Upper lobe of left lung (tissue), 6 donors: ENCODE measurements at places on chromosomes 3 and 15. TPM values are rescaled to one million over a fixed set of nuclear protein-coding genes. Genes with fewer than 3 reads are reported as not detected.

DNA sequence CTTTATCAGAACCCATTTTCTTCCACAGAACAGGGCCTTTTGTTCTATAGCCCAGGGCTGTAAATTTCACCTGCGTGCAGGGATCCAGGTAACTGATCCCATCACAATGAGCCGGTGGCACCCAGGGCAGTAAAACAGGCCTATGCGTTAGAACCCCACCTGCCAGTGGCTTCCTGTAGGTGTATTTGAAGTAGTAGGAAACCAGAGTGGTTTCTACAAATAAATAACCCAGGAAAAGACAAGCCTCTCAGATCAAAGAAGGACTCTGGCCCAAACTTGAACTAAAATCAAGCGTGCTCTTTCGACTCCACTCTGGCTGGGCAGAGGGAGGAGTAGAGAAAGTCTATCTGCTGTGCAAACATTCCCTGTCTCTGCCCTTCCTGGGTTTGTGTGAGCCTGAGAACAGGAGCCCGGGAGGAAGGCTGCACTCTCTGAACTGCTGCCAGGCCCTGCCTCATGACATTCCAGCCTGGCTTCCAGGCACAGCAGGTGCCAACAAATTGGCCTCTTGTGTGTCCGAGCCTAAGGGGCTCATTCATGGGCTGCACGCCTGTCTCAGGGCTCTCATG is 77.7 kb downstream of the CEMIP start:
- no peak overlapping the region for H3K4me3 ChIP-seq
- peaks cover 24% of the 10 kb centered on the region for H3K4me1 ChIP-seq
- H3K36me3 ChIP-seq, result no peaks in the 10 kb centered on the region
- no peaks in the 10 kb centered on the region for H3K27me3 ChIP-seq

- no peaks in the 10 kb centered on the region for H3K27me3 ChIP-seq
- no peak overlapping the region for H3K4me3 ChIP-seq
- H3K36me3 ChIP-seq, result no peaks in the 10 kb centered on the region
- no peak for DNase-seq
- no peak overlapping the region for H3K27ac ChIP-seq
Measured at GRCh38 chr3:3365716-3366115, 186.2 kb upstream of the CRBN start.

DNA sequence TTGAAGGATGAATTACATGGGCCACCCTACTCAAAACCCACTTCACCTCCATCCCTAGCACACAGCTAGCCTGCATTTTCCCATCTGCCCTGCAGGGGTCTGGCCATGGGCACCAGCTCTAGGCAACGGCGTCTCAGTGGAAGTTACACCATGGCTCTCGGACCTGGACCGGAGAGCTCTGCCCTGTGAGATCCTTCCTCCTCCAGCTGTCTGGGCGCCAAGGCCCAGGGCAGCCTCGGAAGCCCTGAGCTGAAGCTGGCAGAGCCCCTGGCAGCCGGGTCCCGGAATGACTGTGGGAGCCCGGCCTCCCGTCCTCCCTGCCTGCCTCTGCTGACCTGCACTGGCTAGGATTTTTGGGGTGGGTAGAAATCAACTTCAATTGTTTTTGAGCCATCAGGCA is 98.9 kb downstream of the CHSY1 start:
- no peaks in the 10 kb centered on the region for H3K36me3 ChIP-seq
- no peak overlapping the region for H3K4me3 ChIP-seq
- H3K4me1 ChIP-seq, result peaks cover 10% of the 10 kb centered on the region
- no peak for DNase-seq
- H3K27ac ChIP-seq, result no peak overlapping the region
- no peaks in the 10 kb centered on the region for H3K27me3 ChIP-seq

- DNase-seq, result no peak
- H3K4me1 ChIP-seq, result no peaks in the 10 kb centered on the region
- no peaks in the 10 kb centered on the region for H3K36me3 ChIP-seq
- H3K27ac ChIP-seq, result no peak overlapping the region
- H3K27me3 ChIP-seq, result no peaks in the 10 kb centered on the region
- no peak overlapping the region for H3K4me3 ChIP-seq
Measured at GRCh38 chr3:180252683-180253082, 215.9 kb upstream of the PEX5L start.

- H3K27me3 ChIP-seq, result peaks cover 18% of the 10 kb centered on the region
- peak overlapping the region; percentile 41 for H3K4me3 ChIP-seq
- H3K36me3 ChIP-seq, result no peaks in the 10 kb centered on the region
Measured at GRCh38 chr15:40282147-40282868, 556 bp downstream of the ANKRD63 start.

DNA sequence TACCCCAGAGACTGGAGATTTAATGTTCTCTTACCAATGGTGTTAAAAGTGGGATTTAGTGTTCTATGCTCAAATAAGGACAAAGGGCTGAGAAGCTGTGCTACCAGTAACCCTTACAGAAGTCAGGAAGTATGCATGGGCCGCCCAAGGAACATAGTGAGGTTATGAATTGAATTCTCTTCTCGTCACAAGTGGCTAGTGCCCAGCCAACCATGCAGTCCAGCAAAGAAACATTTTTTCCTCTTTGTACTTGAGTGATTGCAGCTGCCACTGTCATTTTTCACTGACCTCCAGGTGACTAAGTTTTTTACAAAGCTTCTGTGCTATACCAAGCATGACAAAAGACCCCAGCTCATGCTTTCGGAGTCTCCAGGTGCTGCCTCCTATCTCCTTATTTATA is 110.6 kb upstream of the DCBLD2 start:
- no peak overlapping the region for H3K27ac ChIP-seq
- H3K36me3 ChIP-seq, result no peaks in the 10 kb centered on the region
- H3K4me3 ChIP-seq, result no peak overlapping the region

DNA sequence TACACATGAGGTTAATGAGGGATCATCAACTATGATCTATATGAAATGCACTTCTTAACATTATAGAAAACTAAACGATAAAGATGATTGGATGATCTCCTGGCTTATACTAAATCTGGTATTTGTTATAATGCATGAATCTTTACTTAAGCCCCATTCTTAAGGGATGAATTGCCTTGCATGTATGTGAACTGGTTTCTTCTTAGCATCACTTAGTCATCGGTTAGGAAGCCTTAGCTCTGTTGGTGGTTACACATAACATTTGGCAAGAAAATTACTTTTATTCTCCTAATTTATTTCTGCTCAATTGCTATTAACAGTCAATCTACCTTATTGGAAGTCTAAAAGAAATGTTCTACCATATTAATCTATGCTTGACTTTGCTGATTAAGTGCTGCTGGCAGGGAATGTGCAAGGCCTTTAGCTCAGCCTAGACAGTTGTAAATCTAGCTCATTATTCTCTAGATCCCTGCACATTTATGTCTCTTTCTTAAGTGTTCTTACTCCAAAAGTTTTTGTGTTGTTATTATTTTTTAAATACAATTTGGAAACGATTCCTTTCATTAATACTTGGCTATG is 356.0 kb downstream of the ZPLD1 start:
- H3K4me3 ChIP-seq, result no peak overlapping the region
- H3K27me3 ChIP-seq, result no peaks in the 10 kb centered on the region
- no peaks in the 10 kb centered on the region for H3K36me3 ChIP-seq
- H3K4me1 ChIP-seq, result no peaks in the 10 kb centered on the region

- no peak for DNase-seq
- no peak overlapping the region for H3K27ac ChIP-seq
- no peaks in the 10 kb centered on the region for H3K27me3 ChIP-seq
- no peak overlapping the region for H3K4me3 ChIP-seq
- no peaks in the 10 kb centered on the region for H3K4me1 ChIP-seq
Measured at GRCh38 chr3:8988791-8989558, 25.7 kb upstream of the RAD18 start.

DNA sequence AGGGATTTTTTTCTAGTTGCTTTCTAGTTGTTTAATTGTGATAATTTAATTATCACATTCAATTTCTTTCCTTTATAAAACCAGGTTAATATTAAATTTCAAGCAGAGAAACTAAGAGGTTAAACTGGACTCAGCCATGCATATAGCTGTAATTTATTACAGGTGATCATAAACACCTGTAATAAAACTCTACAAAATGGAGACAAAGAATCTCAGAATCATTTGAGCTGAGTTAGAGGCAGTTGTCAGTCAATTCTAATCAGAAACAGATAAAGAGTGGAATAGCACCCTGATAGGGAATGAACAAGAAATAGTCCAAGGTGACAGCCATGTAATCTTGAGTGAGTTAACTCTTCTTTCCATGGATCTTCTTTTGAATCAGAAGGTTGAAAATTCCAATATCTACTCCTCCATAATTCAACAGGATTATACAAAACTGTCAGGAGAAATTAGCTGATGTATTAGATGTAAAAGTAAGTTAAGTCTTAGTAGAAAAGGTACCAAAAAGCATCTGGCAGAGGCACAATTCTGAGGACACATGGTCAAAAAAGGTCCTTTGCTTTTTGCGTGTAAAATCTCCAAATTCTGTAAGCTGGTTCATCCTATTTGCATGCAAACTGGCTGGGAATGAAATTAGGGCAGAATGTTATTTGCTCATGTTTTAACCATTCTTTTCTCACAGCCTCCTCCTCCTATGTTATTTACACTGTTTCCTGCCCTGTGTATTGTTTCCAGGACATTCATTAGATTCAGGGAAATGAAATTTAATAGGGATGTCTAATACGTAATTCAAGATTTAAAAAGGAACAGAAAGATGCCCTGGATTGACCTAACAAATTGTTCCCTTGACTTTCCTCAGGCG is 39.4 kb upstream of the B3GNT5 start:
- no peaks in the 10 kb centered on the region for H3K36me3 ChIP-seq
- peaks cover 6% of the 10 kb centered on the region for H3K4me1 ChIP-seq
- H3K27ac ChIP-seq, result no peak overlapping the region

GRCh38 chr3:136353461-136353860 is 103.3 kb downstream of the PCCB start:
- no peak overlapping the region for H3K4me3 ChIP-seq
- H3K27me3 ChIP-seq, result no peaks in the 10 kb centered on the region
- no peak for DNase-seq
- H3K36me3 ChIP-seq, result peaks cover 5% of the 10 kb centered on the region
- H3K4me1 ChIP-seq, result peaks cover 2% of the 10 kb centered on the region

DNA sequence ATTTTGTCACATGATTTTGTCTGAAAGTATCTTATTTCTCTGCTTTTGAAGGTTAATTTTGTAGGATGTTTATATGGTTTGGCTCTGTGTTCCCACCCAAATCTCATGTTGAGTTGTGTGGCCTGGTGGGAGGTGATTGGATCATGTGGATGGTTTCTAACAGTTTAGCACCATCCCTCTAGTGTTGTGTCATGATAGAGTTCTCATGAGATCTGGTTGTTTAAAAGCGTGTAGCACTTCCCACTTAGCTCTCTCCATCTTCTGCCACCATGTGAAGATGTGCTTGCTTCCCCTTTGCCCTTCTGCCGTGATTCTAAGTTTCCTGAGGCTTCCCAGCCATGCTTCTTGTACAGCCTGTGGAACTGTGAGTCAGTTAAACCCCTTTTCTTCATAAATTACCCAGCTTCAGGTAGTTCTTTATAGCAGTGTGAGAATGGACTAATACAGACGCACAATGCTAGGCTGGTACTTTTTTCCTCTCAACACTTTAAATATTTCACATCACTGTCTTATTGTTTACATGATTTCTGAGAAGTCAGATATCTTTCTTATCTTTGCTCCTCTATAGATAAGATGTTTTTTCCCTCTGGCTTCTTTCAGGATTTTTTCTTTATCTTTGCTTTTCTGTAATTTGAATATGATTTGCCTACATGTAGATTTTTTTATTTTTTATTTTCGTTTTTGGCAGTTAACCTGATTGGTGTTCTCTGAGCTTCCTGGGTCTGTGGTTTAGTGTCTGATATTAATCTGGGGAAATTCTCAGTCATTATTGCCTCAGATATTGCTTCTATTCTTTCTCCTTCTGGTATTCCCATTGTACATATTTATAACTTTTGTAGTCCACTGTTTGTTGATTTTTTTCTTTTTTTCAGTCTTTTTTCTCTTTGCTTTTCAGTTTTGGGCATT is 22.2 kb downstream of the BTD start:
- no peaks in the 10 kb centered on the region for H3K36me3 ChIP-seq
- H3K27ac ChIP-seq, result no peak overlapping the region
- H3K4me3 ChIP-seq, result no peak overlapping the region
- DNase-seq, result no peak
- no peaks in the 10 kb centered on the region for H3K4me1 ChIP-seq

GRCh38 chr15:45829336-45830153 is 194.7 kb downstream of the SQOR start:
- no peak for DNase-seq
- H3K4me3 ChIP-seq, result no peak overlapping the region
- H3K27ac ChIP-seq, result no peak overlapping the region
- no peaks in the 10 kb centered on the region for H3K27me3 ChIP-seq
- H3K36me3 ChIP-seq, result no peaks in the 10 kb centered on the region
- no peaks in the 10 kb centered on the region for H3K4me1 ChIP-seq

GRCh38 chr3:47022641-47023071 is 43.2 kb downstream of the NBEAL2 start:
- no peak overlapping the region for H3K27ac ChIP-seq
- peaks cover 26% of the 10 kb centered on the region for H3K4me1 ChIP-seq
- H3K4me3 ChIP-seq, result no peak overlapping the region
- DNase-seq, result no peak
- no peaks in the 10 kb centered on the region for H3K36me3 ChIP-seq

GRCh38 chr3:24258260-24258659 is 236.4 kb downstream of the THRB start:
- H3K36me3 ChIP-seq, result no peaks in the 10 kb centered on the region
- no peak for DNase-seq
- H3K4me1 ChIP-seq, result peaks cover 10% of the 10 kb centered on the region

DNA sequence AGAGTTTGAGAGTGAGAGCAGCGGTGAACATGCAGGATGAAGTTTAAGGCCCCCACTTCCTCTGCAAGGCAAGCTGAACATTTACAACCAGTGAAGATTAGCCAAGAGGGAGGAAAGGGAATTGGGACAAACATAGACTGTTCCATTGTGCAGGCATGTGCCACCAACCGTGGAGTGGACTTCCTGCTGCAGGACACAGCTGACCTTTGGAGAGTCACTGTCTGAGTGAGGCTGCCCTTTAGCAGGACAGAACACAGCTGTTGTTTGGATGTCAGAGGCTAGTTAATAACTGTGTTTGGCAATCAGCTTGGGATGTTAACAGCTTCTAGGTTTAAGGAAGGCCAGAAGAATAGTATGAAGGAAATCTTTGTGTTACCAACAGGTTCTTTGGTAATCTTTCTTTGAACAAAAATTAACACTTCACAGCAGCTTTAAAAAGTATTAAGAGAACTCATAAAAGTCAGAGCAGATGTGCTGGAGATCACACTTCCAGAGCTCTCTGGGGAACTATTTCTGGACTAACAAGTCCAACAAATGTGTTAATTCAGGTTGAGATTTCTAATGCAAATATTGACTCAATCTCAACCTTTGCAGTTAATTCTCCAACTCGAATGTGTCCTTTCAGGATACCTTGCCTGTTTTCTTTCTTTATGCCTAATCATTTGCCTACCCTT is 31.4 kb downstream of the CTDSPL start:
- H3K4me1 ChIP-seq, result peaks cover 30% of the 10 kb centered on the region
- H3K27me3 ChIP-seq, result no peaks in the 10 kb centered on the region
- H3K4me3 ChIP-seq, result no peak overlapping the region

Gene PP2D1
- not detected for total RNA-seq

Gene MKRN2OS
- total RNA-seq, result 0.91 TPM

Gene FGD5
- 90.4 TPM for total RNA-seq

Gene NANOGP8
- total RNA-seq, result 1.4 TPM

Gene GOLGA8G
- not detected for total RNA-seq

Gene FBLN2
- 6.6 TPM for total RNA-seq
